COLO829 (cell line): ENCODE measurements at places on chromosomes 13 and 19.
A peak's percentile ranks its signal among the peaks of the same experiment; 100 is the strongest.

DNA sequence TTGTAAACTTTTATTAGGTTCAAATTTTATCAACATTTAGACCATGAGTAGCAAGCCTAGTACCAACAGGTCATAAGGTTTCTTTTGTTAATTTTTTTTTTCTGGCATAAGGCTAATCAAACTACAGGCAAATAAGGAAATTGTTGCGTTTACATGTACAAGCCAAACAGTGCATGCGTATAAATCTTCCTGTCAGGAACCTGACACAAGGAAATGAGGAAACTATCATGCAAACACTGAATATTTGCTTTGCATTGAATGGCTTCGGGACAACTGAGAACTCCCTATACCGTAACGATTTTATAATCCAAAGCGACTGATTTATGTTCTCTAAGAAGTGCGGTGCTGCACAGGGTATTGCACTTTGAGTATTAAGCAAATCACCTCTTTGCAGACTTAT lies 133.0 kb upstream of the TRPC4 start:
- DNase-seq = no peak

GRCh38 chr19:7544626-7545025 lies 9.1 kb downstream of the PNPLA6 start:
- no peak for DNase-seq

DNA sequence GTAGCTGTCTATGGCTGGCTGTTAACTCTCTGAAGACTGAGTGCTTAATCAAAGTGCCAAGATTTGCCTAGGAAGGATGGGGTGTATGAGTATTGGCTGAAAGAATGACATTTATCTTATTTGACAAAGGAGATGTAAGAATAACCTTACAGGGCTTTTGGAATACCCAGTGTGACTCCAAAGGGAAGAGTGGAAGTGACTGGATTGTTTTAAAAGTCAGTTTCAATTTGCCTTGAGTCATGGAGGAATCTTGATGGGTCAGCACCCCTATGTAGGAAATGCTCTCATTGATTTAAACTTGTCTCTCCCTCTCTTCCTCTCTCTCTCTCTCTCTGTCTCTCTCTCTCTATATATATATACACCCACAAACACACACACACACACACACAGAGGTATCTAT lies 118.4 kb upstream of the CLDN10 start:
- DNase-seq = no peak

- no peak for DNase-seq
These were observed 21.0 kb upstream of the ATP12A start for GRCh38 chr13:24659239-24659638.

GRCh38 chr19:11375143-11375948 lies 880 bp downstream of the SWSAP1 start:
- DNase-seq = no peak

DNA sequence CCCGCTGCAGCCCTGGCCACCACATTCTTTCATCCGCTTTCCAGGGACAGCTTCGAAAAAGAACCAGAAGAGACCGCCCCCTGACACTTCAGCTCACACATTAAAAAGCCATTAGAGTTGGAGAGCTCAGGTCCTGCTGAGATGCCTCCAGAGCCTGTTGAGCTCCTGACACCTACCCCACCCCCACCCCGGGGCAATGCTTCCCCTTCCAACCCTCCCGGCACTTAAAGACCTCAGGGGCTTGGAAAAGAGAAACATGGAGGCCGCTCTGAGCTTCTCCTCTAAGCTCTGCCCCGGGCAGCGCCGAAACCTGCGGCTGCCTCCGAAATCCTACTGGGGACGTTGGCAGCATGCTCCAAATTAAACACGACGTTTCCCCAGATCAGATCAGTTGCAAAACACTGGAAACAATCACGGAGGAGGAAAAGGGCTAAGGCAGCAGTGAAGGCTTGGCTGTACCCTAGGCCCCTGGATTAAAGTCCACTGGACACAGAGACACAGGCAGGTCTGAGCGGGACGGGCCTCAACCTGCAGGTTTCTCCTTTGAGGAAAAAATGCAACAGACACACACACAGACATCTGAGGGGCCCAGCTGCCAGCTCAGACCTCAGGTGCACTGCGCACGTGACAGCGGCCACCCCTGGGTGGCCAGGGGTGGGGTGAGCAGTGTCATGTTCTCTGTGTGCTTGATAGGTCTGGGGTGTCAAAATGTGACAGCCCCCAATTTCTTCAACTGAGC lies 9.6 kb downstream of the SH3GL1 start:
- no peak for DNase-seq

- no peak for DNase-seq
These were observed 248.5 kb downstream of the SLITRK1 start for GRCh38 chr13:83633746-83634145.

DNA sequence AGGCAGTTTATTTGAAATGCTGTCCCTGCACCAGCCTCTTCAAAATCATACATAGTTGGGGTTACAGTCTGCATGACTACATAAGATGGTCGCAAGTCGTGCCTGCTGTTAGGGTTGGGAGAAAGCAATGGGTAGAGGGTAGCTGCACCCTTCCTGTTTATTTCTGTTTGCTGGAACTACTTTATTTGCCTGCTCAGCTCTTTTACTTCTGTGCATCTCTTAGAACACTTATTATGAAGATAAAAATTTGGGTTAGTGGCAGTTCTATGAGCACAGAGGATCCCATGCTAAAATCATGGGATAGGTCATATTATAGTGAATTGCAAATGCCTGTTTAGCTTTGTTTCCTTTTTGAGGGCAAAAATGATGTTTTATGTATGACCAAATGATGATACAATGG lies 160.1 kb downstream of the MYO16 start:
- DNase-seq = no peak

- DNase-seq = no peak
These were observed 830.6 kb upstream of the SLITRK5 start for GRCh38 chr13:86840250-86841191.

DNA sequence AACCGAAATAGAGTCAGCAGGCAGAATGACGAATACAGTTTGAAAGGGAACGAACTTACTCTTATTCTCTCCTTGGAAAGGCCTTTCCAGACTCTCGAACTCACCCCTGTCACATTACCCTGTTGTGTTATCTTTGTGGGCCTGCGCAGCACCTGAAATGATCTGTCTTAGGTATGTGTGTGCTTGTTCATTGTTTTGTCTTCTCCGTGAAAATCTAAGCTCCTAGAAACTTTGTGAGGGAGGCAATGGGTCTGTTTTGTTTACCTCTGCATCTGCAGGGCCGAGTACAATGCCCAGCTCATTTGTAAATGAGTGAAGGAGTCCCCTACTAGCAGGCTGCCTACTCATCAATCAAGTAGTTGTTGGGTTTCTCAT lies 19.6 kb downstream of the HMGB1 start:
- DNase-seq = no peak

DNA sequence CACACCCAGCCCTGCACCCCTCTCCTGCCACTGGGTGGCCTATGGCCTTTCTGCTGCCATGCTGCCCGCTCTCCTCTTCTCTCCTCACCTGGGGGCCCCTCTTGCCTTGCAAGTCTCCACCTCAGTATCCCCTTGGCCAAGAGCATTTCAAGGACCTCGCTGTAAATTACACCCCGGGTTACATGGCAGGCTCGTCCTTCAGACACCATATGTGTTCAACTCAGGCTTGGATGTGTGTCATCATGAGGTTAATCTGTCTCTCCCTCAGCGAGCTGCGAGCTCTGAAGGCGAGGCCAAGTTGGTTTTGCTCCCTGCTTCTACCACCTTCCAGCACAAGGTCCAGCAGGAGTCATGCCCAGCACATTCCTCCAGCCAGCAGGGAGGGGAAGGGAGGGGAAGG lies 74.8 kb upstream of the TM9SF2 start:
- DNase-seq = no peak

GRCh38 chr19:3098141-3098514 lies 4.0 kb downstream of the GNA11 start:
- no peak for DNase-seq

- DNase-seq = no peak
These were observed 125.3 kb upstream of the C1QTNF9B start for GRCh38 chr13:24022568-24022967.

GRCh38 chr19:28023064-28023463 lies 1189.9 kb downstream of the UQCRFS1 start:
- no peak for DNase-seq

- peak; percentile 2 for DNase-seq
These were observed 9.8 kb upstream of the LGALS16 start for GRCh38 chr19:39645800-39646411.

DNA sequence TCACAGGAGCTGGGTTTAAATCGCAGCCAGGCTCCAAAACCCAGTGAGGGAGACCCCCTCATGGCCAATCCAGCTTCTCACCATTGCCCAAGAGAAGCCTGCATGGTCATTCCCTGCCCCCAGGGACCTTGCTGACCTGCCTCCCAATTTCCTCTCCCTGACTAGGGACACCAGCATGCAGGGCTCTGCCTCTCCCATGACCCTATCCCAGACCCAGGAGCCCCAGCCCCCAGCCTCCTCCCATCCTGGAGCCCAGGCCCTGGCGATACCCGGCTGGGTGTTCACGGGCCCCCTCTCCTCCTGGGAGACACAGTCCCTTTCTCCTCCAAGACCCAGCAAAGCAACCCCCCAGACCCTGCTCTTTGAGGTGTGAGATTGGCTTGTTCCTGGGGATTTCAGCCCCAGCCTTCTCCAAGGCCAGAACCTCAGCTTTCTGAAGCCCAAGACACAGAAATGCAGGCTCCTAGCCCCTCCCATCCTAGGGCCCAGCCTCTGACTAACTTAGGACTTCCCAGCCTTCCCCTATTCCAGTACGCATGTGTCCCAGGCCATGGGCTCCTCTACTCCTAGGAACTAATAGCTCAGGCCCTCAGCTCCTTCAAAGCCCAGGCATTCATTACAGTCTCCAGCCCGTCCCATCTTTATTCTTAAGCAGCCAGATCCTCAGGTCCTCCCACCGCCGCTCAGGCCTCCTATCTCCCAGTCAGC lies 1.1 kb downstream of the GYS1 start:
- DNase-seq = peak; percentile 87

DNA sequence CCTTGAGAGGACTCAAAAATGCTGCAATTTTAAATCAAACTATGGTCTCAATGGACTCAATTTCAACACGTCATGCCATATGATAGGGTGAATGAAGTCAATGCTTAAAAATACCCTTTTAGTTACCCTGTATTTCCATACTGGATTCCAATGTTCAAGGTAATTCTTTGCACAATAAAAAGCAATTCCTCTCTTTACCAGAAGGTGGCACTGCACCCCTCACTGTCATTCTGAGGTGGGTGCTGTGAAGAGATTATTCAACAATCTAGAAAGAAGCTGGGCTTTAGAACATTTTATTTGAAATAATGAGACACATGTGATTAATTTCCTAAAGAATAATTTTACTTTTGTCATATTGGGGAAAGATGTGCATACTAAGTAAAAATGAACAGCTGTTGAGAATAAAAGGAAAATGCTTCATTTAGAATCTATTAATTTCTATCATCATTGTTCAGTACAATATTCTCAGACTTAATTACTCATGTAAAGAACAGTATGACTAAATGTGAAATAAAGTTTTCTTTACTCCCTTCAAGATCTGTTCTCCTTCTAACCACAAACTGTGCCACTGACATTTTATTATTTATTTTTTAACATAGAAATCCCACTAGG lies 789.1 kb downstream of the GPC5 start:
- peak; percentile 16 for DNase-seq

DNA sequence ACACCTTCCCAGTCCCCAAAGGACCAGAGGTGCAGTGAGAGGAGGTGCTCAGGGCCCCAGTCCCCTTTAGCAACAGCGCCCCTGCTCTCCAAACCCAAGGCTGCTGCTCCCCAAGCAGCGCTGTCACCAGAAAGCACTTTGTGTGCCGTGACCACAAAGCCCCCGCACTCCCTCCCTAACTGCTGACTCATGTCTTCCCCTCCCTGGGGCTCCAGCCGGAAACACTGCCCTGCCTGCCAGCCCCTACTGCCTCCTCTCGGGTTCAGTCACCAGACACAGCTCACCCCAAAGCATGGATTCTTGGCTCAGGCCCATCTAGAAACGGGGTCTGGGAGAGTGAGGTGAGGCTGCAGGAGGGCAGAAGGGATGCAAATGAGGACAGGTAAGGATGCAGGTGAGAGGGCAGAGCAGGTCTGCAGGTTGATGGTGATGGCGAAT lies 4.9 kb upstream of the TNFSF14 start:
- peak; percentile 57 for DNase-seq

DNA sequence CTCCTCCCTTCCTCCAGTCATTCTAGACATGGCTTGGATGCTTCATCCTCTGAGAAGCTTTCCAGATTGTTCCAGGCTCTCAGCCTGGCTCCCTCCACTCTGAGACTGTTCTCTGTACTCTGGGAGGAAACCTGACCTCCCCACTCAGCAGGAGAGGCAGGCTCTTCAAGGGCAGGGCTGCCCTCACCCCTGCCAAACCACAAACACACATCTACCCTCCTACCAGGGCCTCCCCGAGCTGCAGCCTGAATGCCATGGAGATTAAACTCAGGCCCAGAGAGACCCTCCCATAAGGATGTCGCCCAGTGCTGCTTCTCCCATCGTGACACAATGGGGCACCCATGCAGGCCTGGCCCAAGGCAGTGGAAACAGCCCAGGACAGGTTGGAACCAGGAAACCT lies 16.2 kb downstream of the NUMBL start:
- DNase-seq = no peak

DNA sequence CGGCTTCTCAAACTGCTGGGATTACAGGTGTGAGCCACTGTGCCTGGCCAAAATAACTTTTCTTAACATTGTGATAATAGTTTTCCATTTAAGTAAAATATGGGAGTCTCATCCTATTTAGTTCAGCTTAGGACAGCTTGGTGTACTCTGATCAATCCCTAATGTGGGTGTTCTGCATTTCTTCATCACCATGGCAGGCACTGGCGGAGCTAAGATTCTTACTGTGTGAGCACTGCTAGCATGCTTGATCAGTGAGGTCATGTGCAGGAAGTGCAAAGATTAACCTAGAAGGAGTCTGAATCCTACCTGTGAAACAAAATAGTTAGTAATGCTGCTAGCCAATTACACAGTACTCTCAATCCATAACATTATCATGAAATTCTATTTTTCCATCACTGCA lies 1684.2 kb upstream of the SLC10A2 start:
- DNase-seq = no peak

- no peak for DNase-seq
These were observed 133.0 kb downstream of the URI1 start for GRCh38 chr19:30074741-30075715.
